ENCODE measurements at places on chromosomes 11 and 22. TPM values are rescaled to one million over a fixed set of nuclear protein-coding genes. Genes with fewer than 3 reads are reported as not detected.

DNA sequence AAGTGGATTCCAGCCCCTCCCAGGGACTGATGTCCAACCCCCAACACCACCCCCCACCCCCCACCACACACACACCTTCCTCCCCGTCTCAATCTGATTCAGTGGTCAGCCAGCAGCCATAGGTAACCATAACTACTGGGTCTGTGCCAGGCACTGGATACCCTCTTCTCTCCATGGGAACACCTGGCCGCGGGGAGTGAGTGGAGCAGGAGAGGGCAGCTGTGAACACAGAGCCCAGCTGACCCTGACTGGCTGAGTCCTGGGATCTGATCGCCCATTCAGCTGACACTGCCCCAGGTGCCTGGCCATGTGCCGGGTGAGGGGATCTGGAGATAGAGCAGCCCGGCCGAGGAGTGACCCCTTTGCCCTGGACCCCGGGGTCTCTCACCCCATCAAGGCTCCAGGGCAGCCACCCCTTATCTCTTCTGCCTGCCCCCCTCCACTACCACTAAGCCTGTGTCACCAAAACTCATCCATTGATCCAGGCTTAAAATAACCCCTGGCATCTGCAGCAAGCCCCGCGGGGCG lies 2.6 kb upstream of the SHISA8 start:
- H3K27ac ChIP-seq: no peak overlapping the region
- peaks cover 26% of the 10 kb centered on the region for H3K27me3 ChIP-seq
- DNase-seq: no peak
- H3K36me3 ChIP-seq: no peaks in the 10 kb centered on the region
- H3K4me1 ChIP-seq: peaks cover 42% of the 10 kb centered on the region

- no peak overlapping the region for H3K27ac ChIP-seq
- H3K36me3 ChIP-seq: no peaks in the 10 kb centered on the region
- no peak for DNase-seq
- no peaks in the 10 kb centered on the region for H3K4me1 ChIP-seq
- no peak overlapping the region for H3K4me3 ChIP-seq
These were observed 32.6 kb downstream of the RTN4R start for GRCh38 chr22:20235389-20235991.

TMEM191C gene
- 3.0 TPM for total RNA-seq

DNA sequence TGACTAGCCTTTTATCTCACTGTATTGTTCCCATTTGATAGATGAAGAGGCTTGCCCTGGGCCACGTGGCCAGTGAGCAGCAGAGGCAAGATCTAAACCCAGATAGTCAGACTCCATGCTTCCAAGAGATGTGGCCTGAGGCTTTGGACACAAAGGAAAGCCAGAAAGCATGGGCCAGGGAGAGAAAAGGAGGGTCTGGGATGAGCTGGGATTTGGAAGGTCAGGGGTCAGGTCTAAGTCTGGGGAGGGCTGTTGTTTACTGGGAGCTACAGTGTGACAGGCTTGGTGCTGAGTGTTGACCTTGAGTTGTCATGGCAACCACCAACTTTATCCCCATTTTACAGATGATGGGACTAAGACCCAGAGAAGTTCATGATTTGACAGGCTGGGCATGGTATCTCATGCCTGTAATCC lies 2.1 kb downstream of the SLC35E4 start:
- H3K4me1 ChIP-seq: peaks cover 36% of the 10 kb centered on the region
- H3K27ac ChIP-seq: no peak overlapping the region
- H3K4me3 ChIP-seq: peak overlapping the region; percentile 91

DNA sequence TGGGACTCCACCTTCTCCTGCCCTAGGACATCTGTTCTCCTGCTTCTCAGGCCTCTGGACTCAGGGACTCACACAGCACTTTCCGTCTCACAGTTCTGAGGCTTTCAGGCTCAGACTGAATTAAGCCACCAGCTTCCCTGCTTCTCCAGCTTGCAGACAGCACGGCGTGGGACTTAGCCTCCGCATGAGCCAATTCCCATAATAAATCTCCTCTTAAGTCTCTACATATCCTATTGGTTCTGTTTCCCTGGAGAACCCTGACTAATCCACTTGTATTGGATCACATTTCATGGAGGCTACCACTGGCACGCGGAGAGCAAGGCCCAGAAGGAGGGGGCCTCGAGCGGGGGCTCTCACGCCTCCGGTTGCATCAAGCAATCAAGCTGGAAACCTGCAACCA lies 1313.6 kb downstream of the TBC1D22A start:
- H3K4me1 ChIP-seq: peaks cover 5% of the 10 kb centered on the region
- no peak overlapping the region for H3K4me3 ChIP-seq
- H3K36me3 ChIP-seq: no peaks in the 10 kb centered on the region
- no peak for DNase-seq
- peaks cover 47% of the 10 kb centered on the region for H3K27me3 ChIP-seq

- peaks cover 4% of the 10 kb centered on the region for H3K36me3 ChIP-seq
- no peaks in the 10 kb centered on the region for H3K27me3 ChIP-seq
- H3K27ac ChIP-seq: no peak overlapping the region
These were observed 40.9 kb downstream of the CSRP3 start for GRCh38 chr11:19160847-19161246.
